RWPE2 (cell line): ENCODE measurements at places on chromosomes 3 and 15.

- DNase-seq, result peak; percentile 50
Measured at GRCh38 chr3:107523539-107524325, 970 bp downstream of the BBX start.

DNA sequence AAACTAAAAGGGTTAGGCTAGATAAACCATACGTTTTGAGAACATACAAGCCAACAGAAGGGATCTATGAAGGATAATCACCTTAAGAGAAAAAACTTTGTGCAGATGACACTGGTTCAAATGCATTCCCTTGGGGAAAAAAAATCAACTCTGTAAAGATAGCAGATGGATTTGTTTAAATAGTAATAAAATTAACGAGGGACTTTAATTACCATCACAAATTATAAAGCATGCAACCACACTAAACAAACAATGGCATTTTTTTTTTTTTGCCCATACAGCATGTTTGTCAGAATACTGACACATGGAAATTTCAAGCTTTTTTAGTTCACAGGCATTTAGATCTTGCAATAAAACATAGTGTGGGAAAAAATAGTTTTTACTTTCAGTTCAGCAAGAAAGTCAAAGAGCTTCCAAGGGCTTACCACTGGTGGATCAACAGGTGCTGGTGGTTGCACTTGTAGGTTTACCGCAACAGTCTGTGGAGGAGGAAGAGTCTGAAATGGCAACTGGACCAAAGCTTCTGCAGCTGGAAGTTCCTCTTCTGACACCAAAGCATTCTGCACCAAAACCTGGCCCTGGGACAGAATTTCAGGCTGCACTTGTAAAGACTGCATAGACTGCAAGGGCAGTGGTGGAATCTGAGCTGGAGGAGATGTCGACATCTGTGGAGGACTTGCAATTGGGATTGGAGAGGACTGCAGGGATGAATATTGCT is 53.1 kb downstream of the PHC3 start:
- DNase-seq, result no peak

- no peak for DNase-seq
Measured at GRCh38 chr3:144875211-144875610, 903.6 kb downstream of the DIPK2A start.

DNA sequence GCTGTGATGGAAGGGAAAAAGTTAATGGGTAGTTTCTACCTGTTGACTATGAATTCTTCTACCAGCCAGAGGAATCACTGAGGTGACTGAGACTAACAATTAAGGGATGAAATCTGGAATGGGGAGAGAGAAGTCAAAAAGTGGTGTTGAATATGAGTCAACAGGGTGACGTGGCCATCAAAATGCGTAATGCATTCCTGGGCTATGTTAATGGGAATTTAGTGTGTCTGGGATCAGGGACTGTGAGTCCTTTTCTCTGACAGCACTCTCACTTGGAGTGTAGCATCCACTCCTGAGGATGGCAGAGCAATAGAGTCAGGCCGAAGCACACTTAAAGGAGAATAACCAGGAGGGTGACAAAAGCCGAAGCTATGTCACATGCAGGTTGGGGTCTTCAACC is 60.4 kb downstream of the MESD start:
- no peak for DNase-seq

- no peak for DNase-seq
Measured at GRCh38 chr15:70190965-70191364, 93.2 kb upstream of the TLE3 start.

GRCh38 chr3:165522386-165522785 is 314.8 kb downstream of the BCHE start:
- DNase-seq, result no peak

GRCh38 chr15:35043373-35044095 is 41.6 kb downstream of the NANOGP8 start:
- no peak for DNase-seq

DNA sequence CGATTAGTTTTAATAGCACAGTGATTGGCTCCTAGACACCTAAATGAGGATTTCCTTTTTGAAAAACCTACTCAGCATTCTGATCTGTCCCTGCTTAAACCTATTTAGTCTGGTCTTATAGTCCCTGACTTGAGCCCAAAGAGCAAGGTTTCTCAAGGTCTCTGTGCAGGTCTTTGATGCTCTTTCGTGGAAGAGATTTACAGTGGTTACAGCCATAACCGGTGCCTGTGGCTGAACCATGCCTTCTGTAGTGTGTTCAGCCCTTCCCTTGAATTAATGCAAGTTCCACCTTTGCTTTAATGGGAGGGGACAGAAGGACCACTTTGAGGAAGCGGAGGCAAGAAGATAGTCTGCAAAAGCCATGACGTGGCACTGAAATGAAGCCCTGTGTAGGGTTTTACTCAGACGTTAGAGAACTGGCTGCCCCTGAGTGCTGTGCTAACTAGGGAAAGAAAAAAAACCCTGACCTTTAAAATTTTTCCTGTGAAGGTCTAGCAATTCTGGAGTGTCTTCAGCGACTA is 43.0 kb downstream of the ZBTB38 start:
- DNase-seq, result no peak

GRCh38 chr15:92619145-92620101 is 36.2 kb downstream of the FAM174B start:
- peak; percentile 45 for DNase-seq

GRCh38 chr3:136186344-136186743 is 9.8 kb downstream of the MSL2 start:
- DNase-seq, result no peak

DNA sequence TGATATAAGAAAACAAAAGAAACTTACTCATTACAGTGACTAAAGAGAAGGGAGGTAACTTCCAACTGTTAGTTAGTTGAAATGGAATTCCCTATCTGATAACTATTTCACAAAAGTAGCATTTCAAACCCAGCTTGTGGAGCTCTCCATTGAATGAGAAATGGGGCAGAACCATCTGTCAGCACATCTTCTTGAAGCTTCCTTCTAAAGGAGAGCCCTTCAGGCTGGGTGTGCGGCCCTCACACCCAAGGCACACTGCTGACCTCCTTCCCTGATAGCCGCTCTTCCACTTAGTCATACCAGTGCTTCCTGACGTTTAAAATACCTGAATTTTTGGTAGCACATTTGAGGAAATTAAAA is 28.1 kb upstream of the VEPH1 start:
- no peak for DNase-seq

DNA sequence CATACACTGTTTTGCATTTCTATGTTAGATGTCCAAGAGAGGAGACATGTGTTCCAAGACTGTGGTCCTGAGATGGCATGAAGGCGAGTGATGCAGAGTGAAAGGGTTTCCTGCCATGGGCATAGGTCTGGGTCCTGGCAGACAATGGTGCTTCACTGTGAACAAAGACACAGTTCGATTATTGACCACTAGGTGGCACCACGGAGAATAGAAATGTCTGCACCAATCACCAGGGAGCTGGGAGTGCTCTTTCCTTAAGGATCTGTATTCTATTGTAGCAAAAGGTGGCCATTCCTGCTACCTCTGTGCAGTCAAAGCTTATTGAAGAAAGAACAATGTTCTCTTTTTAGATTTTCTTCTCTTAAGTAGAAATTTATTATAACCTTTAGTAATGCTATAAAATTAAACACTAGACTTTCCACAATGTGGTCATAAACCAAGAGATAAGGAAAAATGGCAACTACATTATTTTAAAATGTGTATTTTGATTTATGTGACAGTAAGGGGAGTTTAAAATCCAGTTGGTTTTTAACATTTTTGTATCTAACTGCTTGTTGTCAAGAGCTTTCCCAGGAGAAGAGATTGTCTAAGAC is 88.7 kb downstream of the GABRG3 start:
- DNase-seq, result no peak

GRCh38 chr15:79592126-79592525 is 160.0 kb downstream of the MINAR1 start:
- DNase-seq, result no peak

DNA sequence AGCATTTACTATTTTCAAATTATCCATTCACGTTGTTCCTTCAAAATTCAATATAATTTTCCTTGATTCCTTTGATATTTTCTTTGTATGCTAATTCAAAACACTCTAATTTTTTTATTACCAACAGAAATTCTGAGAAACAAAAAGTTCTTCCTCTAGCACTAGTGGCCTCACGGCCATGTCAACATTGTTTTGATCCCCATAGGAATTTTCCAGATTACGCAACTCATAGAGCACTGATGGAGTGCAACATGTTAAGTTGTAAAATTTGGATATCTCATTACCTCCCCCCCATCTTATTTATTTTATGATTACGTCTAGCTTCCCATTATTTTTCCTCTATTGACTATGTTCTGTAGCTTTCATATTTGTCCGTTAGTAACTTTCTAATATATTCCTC is 745.3 kb downstream of the TUSC7 start:
- DNase-seq, result no peak

DNA sequence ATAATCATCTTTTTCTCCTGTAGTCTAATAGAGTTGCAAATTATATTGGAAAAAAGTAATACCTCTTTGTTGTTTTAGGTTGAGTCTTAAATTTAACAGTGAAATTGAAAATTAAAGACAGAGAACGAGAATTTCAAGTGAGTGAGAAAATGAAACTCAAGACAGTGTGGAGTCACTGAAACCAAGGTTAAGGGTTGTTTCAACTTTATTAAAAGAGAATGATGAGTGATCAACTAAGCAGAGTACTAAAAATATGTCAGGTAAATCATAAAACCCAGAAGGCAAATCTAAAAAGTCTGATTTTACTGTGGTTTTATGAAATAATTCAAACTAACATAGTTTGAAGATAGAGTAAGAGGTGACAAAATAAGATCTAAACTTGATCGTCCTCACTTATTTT is 782.5 kb upstream of the SEMA6D start:
- no peak for DNase-seq

DNA sequence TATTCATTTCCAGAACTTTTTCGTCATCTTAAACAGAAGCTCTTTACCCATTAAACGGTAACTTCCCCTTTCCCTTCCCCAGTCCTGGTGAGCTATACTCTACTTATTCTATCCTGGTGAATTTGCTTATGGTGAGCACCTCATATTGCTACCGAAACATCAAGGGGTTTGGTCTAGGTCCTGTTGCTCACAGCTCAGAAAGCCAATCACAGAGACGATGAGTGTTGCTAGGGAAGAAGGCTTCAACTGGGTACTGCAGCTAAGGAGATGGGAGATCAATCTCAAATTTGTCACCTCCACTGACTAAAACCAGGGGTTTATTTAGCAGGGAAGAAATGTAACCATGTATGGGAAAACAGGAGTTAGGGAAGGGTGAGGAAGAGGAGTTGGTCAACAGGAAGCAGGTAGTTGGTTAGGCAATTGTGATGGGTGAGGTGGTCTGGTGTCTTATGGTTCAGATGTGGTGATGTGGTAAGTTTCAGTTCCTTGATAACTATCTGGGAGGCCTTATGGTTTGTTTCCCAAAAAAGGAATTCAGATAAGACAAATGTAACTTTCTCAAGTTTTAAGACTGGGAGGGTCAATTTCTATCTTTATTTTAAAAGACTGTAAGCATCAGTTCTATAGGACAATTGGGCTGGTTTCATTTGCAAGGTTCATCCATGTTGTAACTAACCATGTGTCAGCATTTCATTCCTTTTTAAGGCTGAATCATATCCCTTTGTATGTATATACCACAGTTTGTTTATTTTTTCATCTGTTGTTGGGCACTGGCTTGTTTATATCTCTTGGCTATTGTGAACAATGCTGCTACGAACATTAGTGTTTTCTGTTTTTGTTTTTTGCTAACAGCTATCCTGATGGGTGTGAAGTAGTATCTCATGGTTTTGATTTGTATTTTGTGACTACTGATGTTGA is 24.3 kb downstream of the ARHGAP11B start:
- DNase-seq, result no peak
